CD4-positive, alpha-beta T cell treated with Interleukin-4 for 4 hours (primary cell): ENCODE measurements at places on chromosomes 16 and 17.

DNA sequence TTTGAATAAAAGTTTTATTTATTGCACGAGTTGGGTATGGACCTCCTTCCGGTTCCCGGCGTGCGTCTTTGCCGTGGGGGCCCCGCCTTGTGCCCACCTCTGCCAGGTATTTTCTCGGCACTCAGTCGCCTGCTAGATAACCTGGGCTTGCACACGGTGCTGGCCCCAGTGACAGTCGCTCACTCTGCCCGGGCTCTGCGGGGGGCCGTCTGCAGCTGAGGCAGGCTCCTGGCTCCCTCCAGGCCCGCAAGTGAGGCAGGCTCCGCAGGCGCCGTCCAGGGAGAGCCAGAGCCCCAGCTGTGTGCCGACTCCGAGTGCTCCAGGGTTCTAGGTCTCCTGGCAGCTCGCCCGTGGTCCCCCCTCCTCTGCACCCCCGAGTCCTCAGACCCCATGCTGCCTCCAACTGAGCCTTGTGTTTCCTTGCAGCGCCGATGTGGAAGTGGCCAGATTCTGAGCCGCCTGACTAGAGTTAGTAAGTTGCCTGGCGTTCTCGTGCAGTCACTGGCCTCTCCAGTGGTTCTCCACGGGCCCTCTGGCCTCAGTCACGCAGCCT, 54.7 kb upstream of the PVALEF start:
- no peak for DNase-seq

DNA sequence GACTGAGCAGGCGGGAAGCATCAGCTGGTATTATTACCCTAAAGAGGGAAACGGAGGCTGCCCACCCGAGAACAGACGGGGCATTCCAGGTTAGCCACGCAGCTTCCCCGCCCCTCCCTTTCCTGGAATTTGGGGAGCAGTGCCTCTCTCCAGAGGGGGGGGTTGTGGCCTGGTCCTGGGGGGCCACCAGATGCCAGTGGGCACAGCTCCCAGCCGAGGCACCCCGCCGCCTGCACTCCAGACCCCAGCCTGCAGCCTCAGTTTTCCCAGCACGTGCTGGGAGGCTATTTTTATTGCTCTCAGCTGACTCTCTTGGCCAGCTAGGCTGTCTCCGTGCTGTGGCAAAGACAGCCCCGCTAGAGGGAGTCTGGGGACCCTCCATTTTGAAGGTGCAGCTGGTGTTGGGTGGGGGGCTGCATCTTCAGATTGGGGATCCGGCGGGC, 62.7 kb upstream of the GSE1 start:
- no peak for DNase-seq

DNA sequence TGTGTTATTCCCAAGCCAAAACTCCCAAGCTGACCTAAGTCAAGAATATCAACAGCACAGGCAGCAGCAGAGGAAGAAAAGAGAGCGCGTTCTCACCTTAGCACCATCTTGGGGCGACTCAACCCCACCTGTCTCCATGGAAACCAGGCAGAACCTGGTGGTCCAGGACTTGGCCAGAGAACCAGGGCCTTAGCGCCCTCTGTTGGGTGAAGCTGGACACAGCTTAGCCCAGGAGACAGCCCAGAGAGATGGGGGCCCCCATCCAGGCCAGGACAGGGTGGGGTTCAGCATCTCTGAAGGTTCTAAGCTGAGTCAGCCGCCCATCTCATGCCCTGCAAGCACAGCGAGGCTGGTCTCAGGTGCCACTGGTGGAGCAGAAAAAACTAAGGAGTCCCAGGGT, 60.1 kb upstream of the TMEM132E start:
- no peak for DNase-seq

DNA sequence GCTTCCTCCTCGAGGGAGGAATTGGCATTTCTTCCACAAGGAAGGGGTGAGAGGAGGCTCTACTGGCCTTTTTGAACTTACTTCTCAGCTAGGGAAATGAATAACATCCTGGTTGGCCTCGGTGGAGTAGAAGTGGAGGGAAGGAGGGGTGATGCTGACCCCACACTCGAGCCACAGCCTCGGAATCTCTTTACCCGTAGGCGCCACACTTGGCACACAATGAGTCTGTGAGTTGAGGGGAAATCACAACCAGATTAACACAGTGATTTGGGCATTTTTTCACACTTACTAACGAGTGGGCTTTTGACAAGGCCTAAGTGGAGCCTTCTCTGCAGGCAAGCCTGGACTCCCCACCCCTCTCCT, 47.3 kb upstream of the TBX2 start:
- DNase-seq, result no peak

- no peak for DNase-seq
Measured at GRCh38 chr17:74454197-74455024, 12.0 kb upstream of the CD300A start.

- no peak for DNase-seq
Measured at GRCh38 chr17:14748036-14748710, 447.3 kb downstream of the HS3ST3B1 start.

DNA sequence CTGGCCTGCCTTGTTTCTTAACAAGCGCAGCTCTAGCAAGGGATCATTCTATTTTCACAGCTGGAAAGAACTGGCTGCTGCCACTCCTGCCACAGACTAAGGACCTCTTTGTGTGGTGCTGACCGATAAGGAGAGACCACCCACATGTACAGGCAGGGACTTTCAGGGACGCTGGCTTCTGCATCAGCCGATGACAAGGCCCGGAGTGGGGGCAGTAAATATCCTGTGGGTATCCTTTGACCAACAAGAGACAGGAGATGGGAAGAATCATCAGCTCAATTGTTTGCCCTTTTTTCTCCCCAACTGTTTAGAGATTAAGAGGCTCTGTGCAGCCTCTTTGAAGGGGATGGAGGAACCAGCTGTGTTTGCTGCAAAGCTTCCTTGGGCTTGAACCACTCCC, 9.2 kb upstream of the ITPRIPL2 start:
- DNase-seq, result no peak

DNA sequence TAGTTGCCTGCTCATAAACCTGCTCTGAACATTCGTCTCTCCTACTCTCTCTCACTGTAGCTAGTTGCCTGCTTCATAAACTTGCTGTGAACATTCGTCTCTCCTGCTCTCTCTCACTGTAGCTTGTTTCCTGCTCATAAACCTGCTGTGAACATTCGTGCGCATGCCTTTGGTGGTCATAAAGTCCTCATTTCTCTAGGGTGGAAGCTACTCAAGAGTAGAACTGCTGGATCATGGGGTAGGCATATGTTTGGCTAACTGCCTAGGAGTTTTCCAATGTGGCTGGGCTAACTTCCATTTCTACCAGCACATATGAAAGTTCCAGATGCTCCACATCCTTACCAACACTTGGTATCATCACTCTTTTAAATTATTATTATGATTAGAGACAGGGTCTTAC, 174.6 kb upstream of the RPH3AL start:
- no peak for DNase-seq

DNA sequence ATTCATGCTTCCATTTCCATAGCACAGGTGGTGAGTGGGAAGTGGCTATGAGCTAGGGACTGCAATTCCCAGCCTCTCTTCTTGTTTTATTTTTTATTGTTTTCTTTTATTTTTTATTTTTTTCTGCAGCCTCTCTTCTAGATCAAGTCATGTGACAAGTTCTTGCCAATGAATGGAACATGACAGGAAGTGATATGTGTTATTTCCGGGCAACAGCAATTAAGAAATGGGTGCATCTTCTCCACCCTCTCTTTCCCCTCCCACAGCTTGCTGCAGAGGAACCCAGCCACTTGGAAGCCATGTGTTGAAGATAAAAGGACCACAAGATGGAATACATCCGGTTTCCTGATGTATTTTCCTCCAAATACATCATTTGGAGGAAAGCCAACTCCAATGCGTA, 23.6 kb downstream of the IRX5 start:
- no peak for DNase-seq

DNA sequence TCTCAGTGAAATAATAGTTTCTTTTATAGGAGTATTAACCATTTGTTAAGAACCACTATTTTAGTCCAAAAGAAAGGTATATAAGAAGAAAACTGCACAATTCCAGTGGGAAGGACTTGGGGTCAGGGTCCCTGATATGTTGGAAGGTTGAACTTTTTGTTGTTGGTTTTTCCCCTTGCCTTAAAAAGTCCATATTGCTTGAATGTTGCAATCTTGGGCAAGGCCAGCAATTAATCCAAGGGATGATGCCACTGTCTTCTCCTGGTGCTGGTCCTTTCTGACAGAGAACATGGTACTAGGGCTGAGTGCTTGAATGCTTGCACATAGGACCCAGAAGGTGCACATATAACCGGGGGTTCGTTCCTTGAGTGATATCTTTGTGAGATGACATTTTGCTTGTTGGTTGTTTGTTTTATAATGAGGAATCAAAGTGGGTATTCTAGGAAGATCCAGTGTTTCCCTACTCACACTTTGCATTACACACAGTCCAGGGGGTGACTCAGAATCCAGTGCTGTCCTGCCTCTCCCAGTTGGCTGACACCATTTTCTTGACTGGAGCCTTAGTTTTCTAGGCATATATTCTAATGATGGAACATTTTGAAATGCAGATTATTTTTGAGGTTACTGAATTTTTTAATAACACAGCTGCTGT, 54.9 kb downstream of the SIAH1 start:
- DNase-seq, result no peak
